ENCODE measurements at places on chromosomes 3 and 15.

DNA sequence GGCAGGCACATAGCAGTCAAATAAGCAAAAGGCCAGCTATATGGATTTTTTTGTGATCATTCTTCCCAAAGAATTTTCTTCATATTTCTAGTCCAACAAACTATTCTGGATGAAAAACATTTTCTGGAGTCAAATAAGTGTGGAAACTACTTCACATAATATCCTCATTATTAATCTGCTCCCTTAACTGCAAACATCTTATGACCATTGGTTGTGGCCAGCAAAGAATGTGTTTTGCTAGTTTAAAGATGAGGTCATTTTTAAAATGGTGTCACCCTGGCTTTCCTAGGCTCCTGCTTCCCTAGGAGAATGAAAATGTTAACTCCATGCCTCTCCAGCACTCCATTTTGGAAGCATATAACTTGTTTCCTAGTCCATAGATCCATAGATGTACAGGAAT, 118.8 kb downstream of the SST start:
- peak; percentile 6 for DNase-seq

- peak; percentile 79 for DNase-seq
Measured at GRCh38 chr3:115518100-115518852, 105.0 kb upstream of the GAP43 start.

- peak; percentile 68 for DNase-seq
Measured at GRCh38 chr15:65089206-65089824, 12.8 kb downstream of the KBTBD13 start.

- DNase-seq, result peak; percentile 74
Measured at GRCh38 chr15:40936709-40937666, 7.8 kb downstream of the DLL4 start.

DNA sequence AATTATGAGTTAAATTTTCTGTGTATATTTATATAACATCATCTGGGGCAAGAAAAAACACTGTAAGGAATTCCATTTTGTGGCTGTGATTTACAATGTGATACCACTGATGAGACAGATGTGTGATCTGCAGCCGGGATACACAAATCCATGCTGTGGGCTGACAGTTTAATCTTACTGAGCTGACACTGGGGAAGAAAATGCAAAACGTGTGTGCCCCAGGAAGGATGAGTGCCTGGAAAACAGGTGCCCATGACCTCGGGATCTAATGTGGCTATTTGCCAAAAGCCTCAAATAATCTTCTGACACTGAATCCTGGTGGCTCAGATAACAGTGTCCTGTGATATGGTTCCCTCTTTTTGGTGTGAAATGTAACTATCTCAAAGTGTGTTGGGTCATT, 10.5 kb downstream of the MYRIP start:
- no peak for DNase-seq

DNA sequence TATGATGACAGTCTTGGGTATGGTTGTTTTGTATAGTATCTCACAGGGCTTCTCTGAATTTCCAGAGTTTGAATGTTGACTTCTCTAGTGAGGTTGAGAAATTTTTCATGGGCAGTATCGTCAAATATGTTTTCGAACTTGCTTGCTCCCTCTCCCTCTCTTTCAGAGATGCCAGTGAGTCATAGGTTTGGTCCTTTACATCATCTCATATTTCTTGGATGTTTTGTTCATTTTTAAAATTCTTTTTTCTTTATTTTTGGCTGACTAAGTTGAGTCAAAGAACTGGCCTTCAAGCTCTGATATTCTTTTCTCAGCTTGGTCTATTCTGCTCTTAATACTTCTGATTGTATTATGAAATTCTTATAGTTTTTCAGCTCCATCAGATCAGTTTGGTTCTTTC, 282.3 kb upstream of the NECTIN3 start:
- peak; percentile 84 for DNase-seq

DNA sequence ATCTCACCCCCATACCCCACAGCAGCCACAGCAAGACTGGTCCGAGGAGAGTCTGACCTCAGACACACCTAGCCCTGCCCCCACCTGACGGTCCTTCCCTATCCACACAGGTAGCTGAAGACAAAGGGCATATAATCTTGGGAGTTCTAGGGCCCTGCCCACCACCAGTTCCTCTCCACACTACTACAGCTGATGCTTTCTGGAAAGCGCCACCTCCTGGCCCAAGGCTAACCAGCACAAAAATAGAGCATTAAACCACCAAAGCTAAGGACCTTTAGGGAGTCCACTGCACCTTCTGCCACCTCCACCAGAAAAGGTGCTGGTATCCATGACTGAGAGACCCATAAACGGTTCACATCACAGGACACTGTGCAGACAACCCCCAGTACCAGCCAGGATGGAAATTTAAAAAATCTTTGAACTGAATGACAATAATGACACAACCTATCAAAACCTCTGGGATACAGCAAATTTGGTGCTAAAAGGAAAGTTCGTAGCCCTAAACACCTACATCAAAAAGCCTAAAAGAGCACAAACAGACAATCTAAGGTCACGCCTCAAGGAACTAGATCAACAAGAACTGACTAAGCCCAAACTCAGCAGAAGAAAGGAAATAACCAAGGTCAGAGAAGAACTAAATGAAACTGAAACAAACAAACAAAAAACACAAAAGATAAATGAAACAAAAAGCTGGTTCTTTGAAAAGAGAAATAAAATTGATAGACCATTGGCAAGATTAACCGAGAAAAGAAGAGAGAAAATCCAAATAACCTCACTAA, 122.1 kb upstream of the TPRG1 start:
- DNase-seq, result no peak

All from IMR-90 (cell line).